Bone marrow (tissue), 2 donors: ENCODE measurements at places on chromosomes 1 and 21.

- no peak for DNase-seq
Measured at GRCh38 chr1:169588785-169589485, 2.7 kb upstream of the F5 start.

DNA sequence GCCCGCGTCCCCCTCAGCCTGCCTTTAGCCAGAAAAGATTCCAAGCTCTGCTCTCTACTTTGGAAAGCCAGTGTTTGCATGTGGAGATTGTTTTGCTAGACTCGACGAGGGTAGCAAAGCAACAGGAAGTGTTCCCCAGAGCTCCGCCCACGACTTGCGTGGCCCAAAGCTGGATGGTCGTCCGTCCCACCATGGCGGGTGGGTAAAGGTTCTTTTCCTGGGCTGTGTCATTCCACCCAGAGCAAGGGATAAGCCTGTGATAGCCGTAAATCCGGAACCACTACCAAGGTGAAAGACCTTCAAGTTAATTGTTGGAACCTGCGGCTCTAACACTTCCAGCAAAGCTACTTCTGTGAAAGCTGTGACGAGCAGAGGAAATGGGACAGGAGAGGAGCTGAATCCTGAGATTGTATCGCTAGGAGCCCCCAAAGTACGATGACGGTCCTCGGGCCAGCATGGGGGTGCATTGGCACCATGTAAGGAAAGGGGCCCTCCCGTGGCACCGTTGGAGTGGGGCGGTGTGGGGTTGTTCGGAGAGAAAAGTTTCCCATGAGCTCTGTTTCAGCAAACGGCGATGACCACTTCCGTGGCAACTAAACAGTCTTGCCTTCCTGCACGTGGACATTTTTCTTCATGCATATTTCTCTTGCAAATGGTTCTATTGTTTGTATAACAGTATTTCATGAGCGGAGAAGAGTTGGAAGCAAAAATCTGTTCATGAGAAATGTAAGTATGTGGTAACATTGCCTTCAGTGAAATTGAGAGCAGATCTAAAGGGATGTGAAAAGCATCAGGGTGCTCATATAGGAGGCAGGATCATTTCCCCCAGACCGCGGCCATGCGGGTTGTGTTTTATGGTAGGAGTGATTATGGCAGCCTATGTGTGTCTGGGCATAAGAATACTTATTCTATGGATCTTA, 8.4 kb downstream of the MX2 start:
- no peak for DNase-seq

DNA sequence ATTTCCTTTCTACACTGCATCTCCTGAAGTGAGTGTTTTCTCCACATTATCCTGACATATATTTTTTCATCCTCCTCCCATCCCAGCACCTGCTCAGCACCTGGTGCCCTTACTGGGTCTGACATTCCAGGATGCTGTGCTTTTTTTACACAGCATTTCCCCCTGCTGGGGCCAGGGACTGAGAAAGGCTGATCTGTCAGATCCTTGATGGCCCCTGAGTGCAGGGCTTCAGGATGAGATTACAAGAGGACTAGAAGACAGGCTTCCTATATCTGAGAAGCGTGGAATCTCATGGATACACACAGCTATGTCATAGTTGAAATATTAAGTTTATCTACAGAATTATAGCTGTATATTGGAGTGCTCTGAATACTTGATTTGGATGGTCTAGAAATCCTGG, 24.4 kb downstream of the RCAN1 start:
- no peak for DNase-seq

DNA sequence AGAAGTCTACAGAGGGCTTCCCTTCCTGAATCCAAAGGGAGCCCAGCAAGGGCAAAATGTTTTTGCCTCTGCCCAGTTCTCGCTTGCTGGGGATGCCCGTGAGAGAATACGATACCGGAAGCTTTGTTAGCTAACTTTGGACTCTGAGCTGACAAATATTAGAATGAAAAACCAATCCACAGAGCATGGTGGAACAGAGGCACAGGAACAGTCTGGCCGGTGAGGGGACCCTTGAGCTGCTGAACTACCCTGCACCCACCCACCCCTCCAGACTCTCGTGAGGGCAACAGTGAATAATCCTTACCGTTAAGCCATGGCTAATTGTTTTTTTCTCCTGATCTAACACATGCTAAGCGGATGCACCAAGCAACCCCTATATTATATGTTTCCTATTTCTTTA, 76.3 kb upstream of the AKT3 start:
- no peak for DNase-seq

DNA sequence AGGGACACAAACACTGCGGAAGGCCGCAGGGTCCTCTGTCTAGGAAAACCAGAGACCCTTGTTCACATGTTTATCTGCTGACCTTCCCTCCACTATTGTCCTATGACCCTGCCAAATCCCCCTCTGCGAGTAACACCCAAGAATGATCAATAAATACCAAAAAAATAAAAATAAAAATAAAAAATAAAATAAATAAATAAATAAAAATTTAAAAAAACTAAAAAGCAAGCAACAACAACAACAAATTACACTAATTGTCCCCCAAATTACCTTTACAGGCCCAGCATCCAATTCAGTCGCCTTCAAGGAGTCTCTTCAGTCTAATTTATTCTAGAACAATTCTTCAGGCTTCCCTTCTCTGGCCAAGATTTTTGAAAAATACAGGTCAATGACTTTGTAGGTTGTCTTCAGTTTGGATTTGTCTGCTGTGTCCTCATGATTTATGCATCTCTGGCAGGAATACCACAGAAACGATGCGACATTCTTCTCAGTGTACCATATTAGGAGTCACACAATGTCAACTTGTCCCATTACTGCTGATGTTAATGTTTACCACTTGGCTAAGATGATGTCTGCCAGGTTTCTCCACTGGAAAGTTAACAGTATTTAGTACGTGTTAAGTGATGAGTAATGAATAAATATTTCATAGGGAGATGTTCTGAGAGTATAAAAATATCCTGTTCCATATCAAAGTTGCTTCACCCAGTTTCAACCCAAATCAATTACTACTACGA, 20.3 kb upstream of the BMP8B start:
- DNase-seq, result no peak
